ENCODE measurements at places on chromosomes 3 and 15.

DNA sequence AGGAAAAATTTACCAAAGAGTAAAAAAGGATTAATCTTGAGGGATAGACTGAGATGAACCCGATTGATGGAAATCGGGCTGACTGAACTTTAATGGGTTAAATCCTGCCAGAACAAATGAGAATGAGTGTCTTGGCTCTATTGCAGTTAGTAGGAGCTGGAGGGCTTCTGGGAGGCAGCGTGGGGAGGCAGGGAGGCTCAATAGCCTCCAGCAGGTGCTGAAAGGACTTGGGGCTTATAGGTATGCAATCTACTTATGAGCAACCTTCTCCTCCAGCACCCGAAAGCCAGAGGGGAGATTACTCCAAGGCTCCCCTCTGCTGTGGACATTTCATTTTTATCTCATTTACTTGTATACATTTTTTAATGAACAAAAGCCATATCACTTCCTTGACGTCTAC is 1.0 kb upstream of the CRYBG3 start:
- DNase-seq = no peak

DNA sequence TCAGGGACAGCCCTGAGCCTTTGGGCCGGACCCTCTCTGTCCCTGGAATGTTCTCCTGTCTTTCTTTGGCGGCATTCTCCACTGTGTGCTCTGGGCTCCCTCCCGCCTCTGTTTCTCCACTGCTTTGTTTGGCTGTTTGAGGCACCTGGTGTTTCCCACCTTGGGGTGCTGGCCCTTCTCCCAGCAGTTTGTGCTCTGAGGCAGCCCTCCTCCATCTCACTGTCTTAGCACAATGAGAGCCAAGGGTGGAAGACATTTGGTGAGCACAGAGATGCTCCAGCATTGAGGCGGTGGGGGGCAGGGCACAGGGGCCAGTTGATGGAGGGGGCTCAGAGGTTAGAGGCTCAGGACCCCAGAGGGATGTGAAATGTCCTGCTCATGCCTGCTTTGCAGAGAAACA is 54.3 kb downstream of the RASGRF1 start:
- no peak for DNase-seq

- no peak for DNase-seq
These were observed 666 bp upstream of the SEMA3F start for GRCh38 chr3:50154476-50154839.

DNA sequence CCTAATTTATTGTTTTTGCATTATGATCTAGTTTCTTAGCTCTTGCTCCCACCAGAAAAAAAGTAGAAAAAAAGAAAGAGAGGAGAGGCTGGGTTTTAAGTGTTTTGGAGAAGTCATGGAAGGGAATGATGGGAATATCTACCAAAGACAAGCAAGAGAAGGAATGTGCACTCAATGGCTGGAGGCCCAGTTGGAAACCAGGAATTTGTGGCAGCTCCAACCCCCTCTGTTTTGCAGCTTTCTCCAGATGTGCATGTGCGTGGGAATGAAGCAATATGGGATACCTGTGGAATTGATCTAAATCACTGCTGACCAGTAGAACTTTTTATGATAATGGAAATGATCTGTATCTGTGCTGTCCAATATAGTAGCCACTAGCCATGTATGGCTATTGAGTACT is 27.1 kb downstream of the EIF2AK4 start:
- no peak for DNase-seq

GRCh38 chr15:72751751-72752455 is 31.7 kb downstream of the ADPGK start:
- no peak for DNase-seq

DNA sequence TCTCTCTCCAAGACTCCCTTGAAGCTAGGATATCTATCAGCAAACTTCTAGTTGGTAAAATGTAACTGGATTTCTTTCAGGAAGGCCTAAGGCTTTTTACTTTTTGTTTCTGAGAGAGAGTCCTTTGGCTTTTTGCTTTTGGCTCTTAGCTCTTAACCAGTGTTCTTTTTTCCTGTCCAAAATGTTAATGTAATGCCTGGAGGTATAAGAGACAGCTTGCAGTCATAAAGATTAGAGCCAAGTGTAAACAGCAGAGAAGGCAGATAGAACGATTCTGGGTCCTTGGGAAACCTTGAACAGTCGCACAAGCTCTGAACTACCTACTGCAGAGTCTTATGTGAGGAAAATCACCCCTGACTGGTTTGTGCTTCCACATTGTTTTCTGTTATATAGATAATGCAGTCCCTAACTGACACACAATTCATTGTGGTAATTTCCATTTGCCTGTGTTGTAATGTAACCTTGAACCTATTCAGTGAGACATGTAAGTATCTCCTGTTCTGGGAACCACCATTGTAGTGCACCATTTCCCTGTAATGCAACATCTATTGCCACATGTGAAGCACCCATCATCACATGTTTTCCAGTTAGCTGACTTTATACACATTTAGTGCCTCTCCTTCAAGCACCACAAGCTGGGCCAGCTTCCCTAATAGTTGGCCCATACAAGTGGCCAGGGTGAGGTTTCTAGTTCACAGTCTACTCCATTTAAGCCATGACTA is 1311.9 kb downstream of the ROBO1 start:
- DNase-seq = no peak

DNA sequence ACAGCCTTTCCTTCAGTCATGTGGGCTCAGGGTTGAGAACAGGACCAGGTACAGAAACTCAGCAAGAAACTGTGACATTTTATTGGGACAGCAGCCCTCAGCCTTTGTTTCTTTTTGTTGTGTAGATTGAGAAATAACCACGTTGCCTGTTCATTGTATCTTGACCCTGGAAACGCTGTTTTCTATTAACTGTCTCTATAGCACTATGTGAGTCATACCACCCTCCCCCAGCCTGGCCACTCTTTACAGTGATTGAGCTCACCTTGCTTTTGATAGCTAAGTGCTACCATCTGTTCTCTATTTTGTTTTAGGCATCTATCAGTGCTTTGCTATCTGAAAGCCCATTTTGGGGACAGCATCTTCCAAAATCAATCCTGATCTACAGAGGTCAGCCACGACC is 127.9 kb downstream of the CD47 start:
- no peak for DNase-seq

- no peak for DNase-seq
These were observed 45.8 kb downstream of the SCN5A start for GRCh38 chr3:38603731-38604131.

GRCh38 chr3:188881954-188882641 is 289.7 kb upstream of the TPRG1 start:
- no peak for DNase-seq

DNA sequence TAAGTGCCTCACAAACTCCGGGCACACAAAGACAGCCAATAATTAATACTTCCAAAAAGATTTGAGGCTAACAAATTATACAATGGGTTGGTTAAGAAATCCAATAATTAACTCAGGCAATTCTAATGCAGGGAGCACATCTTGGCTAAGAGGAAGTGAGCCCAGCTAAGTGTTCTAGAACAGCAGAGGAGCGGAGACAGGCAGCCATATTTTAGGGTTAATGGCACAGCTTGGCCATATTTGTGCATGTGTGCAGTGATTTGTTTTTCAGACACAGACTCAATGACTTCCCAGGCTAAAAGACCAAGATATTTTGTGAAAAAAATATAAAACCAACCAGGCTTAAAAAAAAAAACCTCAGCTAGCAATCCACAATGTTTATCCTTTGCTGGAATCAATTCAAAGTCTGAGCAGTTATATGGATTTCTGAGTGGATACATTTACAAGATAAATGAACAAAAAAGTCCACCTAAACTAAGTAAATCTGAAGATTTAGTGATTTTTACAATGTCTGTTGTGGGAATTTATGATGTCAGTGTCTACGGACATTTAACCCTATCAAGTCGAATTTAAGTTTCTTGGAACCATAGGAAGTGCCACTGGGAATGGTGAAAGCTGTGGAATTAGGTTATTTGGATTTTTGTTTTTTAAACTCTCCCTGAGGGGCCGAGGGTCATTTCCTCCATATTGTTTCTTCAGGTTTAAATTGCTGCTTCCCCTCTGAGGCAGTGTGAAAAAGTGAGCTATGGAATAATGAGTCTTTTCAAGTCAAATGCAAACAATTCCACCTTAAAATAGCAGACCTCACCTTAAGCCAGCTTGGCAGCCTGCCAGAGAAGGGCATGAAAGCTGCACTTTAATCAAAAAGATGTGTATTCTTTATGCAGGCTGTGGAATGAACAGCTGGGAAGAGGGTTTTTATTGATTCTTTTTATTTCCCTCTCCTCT is 413.7 kb upstream of the TBL1XR1 start:
- DNase-seq = peak; percentile 35

DNA sequence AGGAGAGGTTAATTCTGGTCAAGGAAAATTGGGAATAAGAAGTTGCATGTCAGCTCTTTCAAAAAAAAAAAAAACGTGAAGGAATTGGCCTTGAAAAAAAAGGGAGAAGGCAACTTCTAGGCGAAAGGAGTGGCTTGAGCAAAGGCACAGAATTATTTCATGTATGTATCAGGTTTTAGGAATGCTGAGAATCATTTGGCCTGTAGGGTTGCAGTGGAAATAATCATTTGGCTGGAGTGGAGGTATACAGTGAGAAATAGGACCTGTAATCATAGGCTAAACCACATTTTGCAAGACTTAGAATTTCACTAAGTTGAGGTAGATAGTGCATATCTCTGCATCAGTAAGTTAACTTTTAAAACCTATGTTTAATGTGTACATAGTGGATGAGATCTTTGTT is 54.9 kb downstream of the EPHA6 start:
- no peak for DNase-seq

DNA sequence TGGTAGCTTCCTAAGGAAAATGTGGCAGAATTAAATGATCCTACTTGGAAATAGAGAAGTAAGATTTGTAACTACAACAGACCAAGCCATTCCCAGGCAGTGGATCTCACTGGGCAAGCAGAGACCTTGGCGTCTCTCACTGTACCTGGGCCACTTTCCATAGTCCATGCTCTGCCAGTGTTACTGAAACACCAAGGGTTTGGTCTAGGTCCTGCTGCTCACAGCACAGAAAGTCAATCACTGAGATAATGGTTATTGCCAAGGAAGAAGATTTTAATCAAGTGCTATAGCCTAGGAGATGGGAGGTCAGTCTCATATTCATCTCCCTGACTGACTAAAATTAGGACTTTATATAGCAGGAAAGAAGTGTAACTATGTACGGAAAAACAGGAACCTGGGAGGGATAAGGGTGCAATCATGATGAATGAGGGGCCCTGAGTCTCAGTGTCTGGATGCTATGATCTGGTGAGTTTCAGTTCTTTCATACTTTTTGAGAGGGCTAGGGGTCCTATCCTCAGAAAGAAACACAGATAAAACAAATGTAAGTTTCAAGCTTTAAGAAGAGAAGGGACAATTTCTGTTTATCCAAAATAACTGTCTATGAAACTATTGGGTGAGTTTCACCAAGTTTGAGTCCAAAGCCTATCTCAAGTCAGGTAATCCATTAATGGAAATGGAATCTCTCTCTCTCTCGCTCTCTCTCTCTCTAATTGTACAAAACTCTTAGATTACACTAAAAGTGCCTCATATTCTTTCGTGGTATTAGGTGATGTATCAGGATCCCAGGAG is 20.6 kb downstream of the GPR15 start:
- DNase-seq = no peak

- DNase-seq = no peak
These were observed at the start of gene SPATA16 for GRCh38 chr3:173140986-173141385. Gene SPATA16, minus strand, starts transcription at chr3:173141235. Its CDS starts 23,504 bp downstream, at chr3:173117731.

DNA sequence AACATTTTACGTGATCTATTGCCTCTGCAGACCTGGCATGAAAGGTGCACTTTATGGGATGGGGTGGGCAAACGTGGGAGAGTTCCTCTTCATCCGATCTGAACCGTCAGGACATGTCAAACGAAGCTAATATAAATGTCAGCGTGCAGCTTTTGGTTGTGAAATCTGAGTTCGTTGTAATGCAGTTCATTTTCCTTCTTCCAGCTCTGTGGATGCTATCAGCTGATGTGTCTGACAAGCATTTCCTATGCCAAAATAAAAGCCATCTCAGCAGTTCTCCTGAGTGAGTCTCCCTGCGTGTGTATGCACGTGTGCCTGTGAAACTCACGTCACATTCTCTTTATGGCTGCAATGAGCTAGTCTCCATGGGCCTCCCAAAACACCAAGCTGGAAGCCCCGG is 512.3 kb downstream of the MCTP2 start:
- no peak for DNase-seq

DNA sequence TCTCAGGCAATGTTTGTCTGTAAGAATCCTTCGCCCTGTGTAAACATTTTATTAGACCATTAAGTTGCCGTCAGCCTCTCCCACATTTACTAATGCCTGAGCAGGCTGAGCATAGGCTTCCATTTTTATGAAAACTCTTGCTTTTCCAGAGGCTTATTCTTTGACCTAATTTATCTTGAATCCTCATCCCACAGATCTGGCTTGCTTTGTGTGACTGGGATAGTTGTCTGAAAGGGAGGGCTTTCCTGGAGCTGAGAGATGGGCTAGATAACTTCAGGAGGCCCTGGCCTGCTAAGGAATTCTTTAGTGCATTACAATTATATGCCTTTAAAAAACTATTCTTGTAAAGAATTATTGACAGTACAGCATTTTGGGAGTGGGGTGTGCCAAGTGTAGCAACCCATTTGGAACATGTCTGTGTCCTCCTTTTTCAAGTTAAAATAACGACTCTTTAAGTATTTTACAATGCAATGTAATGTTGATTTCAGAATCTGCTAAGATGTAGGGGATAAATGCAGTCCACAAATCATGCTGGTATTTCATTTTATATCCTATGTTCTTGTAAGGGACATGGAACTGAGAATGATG is 52.4 kb downstream of the EEFSEC start:
- DNase-seq = no peak

DNA sequence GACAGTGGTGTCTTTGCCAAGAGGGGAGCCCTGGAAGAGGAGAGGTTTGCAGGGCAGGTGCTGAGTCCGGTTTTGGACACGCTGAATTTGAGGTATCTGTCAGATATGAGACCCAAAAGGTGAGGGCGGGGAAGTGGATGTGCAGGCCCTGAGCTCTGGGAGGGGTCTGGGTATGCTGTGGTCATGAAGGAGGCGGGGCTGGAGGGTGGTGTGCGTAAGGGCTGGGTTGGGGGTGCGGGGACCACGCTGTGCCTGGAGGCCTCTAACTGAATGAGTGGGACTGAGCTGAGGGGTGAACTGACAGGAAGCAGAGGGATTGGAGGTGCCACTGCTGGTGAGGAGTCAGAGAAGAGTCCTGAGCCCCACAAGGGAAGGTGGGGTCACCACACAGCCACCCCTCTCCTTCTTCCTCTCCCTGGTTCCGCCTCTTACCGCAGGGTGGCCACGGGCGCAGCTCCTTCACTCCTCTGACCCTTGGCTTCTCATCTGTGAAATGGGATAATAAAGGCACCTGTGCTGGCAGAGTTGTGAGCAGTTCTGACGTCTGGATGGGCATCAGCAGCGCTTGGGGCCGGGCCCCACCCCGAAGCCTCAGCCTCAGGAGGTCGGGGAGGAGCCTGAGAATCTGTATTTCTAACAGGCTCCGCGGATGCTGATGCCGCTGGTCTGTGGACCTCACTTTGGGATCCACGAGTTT is 28.8 kb downstream of the PSTPIP1 start:
- no peak for DNase-seq

- peak; percentile 10 for DNase-seq
These were observed 8.4 kb upstream of the ATR start for GRCh38 chr3:142586803-142587406.

- DNase-seq = no peak
These were observed 149.4 kb upstream of the ADAMTS9 start for GRCh38 chr3:64837126-64837738.

All from T-cell (primary cell).